NCI-H1417 (cell line): ENCODE measurements at places on chromosomes 6 and 20.

DNA sequence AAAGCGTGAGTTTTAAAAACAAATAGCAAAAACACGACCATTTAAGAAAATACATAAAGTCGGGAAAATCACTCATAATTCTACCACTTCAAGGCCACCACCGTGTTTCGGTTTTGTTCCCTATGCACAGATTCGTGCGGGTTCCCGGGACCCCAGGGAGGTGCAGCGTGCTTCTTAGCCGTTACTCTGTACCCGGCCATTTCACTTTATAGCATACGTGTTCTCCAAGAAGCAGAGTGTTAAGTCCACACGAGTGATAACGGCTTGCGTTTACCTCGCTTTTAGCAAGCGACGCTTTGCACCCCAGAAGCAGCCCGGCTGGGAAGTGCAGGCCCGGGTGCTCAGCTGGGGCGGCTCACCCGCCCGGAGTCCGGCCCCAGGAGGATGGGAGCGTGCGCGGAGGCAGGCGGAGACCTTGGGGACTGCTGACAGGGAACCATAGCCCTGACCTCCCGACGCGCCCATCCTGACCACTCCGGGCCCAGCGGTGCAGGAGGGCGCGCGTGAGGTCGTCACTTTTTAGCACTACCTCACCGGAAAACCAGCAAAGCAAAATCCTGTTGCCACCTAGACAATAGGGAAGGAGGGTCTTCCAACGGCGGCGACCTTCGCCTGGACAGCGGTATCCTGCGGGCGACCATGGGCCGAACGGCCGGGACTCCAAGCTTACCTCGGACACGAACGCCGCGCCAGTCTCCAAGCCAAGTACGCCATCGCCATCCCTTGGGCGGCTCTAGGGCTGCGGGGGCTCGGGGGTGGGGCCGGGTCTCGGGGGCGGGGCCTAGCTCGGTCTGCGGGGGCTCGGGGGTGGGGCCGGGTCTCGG, at the start of gene ECI2:
TSS of gene ECI2 (minus strand) at position 735 of the 824 bp plus-strand sequence. CDS start at position 720, 15 bp downstream.
- peak; percentile 86 for DNase-seq

- DNase-seq = no peak
Measured at GRCh38 chr20:35091816-35092523, 637 bp downstream of the TRPC4AP start.

GRCh38 chr6:166769648-166770047, 142.6 kb upstream of the RPS6KA2 start:
- DNase-seq = no peak

DNA sequence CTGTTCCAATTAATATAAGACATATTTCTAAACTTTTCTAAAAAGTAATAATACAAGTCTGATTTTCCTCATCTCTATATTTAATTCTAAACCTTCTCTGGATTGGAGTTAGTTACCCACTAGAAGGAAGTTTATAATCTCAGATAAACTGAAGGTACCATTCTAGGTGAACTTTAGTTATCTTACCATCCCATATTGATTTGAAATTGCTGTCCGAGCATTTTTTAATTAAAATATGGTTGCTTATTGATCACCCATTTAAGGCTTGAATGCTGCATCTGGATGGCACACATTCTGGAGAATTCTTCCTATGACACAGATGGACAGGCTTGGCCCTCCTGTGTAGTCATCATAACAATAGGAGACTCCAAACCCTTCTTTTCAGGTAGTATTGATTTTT, 8.0 kb downstream of the RNF182 start:
- no peak for DNase-seq

- no peak for DNase-seq
Measured at GRCh38 chr6:44898296-44898930, 429.7 kb upstream of the RUNX2 start.

DNA sequence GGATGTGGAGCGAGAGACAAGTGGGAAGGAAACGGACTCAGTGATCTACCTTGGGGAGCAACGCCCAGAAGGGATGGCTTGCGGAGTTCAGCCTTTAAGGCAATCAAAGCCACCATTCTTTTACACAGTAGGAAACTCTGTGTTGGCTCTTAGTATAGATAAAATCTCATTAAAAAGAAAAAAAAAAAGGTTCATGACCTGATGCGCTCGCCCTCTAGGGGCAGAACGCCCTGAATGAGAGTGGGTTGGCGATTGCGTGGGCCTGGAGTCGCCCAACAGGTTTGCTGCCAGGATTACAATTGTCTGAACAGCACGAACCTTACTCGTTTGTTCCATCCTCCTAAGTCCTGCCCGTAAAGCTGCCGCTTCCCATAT, 1.2 kb downstream of the TPD52L1 start:
- DNase-seq = no peak

DNA sequence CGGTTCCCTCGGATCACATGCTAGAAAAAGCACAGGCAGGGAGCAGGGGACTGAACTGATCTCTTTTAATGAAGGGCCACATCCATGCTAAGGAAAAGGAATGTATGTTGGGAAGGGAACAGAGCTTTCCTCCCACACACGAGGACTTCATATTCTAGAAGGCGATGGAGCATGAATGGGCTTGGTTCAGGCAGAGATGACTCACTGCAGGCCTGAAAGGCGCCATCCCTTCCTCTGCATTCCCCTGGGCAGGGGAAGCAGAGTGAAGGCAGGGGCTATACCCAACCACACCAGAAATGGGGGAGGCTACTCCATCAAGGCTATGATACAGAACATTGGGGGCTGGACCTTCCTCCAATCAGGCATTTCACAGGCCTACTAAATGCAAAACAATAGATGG, 30.6 kb downstream of the ELMO2 start:
- DNase-seq = no peak

GRCh38 chr20:709423-709822, 33.8 kb upstream of the SCRT2 start:
- peak; percentile 82 for DNase-seq

GRCh38 chr6:166739976-166740318, 112.9 kb upstream of the RPS6KA2 start:
- DNase-seq = no peak

DNA sequence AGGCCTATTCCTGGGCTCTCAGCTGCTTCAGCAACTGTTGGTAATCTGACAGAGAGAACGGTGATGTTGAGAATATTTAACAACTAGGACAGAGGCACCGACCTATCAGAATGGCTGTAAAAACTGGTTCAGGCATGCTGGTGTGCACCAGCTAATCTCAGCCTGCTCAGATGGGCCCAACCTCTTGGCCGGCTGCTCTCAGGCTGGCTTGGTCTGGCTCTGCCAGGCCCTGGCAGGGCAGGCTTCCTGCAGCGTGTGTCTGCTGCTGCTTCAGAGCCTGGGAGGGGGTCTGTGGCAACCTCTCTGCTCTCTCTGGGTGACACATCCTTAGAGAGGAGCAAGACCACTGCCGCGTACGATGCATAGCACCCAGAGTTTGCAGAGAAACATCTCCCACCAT, 4.8 kb downstream of the SLC2A12 start:
- no peak for DNase-seq

DNA sequence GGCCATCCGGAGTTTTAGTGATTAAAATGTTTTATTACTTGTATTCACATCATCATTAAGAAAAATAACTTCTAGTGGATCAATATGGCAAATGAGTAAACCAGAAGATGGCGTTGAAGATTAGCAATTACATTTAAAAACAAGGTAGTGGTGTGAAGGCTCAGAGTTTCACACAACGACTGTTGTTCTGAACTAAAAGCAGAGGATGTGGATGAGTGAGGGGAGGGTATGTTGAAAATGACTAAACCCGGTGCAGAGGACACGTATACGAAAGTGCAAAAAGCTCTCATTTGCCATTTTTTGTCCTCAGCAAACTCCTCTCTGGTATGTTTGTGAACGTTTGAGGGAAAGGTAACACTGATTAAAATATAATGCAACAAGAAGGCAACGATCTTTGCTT, 1.9 kb upstream of the IRF4 start:
- DNase-seq = no peak

DNA sequence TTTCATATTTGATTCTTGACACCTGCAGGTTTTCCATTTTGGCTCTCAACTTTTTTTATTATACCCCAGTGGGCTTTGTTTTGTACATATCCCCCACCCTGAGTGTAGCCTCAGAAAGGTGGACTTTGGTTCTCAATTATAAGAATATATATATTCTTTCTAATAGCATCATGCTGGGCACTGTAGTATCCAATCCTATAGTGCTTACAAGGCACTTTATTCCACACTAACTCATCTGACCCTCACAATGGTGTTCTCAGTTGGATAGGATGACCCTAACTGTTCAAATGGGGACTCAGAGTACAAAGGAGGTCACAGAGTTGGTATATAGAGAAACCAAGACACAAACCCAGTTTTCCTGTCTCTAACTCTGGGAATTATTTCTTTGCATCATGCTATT, 48.9 kb upstream of the SNAP25 start:
- no peak for DNase-seq

GRCh38 chr6:71393981-71394432, 105.4 kb downstream of the OGFRL1 start:
- DNase-seq = no peak

DNA sequence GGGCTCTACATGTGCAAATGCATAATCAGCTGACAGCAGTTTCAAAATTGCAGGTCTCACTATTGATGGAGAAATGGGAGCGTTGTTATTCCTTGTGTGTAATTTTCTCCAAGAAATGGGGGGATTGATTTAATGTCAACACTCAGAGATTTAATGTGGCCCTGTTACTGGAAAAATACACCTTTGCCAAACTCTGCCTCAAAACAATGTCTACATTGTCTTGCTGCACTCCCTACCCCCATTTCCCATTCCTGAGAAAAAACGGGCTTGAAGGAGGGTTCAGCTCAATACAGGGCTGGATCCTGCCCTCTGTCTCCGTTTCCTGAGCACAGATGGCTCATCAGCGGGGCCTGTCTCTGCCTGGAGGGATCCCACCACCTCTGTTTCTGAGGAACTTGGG, 18.4 kb downstream of the EDN3 start:
- DNase-seq = no peak

GRCh38 chr6:135557582-135557981, 60.0 kb upstream of the AHI1 start:
- no peak for DNase-seq

- DNase-seq = no peak
Measured at GRCh38 chr6:67231092-67231491, 1404.0 kb upstream of the ADGRB3 start.

GRCh38 chr20:63706852-63707557, 771 bp downstream of the ARFRP1 start:
- DNase-seq = no peak

- peak; percentile 1 for DNase-seq
Measured at GRCh38 chr6:30042476-30042875, 18.6 kb upstream of the POLR1H start.

DNA sequence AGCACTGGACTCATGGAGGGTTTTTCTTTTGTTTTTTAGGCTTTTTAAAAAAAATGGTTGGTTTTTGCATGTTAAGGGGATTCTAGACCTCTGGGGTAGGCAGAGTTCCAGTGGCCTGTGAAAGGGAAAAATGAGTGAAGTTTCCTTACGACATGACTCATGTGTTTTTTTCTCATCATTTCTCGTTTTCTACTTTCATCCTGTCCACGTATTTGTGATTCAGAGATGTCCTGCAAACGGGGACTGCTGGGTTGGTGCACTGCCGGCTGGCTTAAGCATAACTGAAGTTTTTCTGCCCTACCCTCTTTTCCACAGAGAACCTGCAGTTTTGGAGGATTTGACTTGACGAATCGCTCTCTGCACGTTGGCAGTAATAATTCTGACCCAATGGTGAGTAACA, 182.3 kb downstream of the SASH1 start:
- DNase-seq = no peak

DNA sequence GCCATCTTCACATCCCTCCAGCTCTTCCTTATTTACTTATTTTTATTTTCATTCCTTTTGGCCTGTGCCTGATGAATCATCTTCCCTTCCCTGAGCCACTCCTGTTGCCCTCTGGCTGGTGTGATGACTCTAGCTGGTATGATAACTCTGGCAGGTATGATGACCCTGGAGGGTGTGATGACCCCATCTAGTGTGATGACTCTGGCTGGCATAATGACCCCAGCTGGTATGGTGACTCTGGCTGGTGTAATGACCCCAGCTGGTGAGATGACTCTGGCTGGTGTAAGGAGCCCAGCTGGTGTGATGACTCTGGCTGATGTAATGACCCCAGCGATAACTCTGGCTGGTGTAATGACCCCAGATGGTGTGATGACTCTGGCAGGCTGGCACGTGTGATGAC, 426.8 kb downstream of the QKI start:
- no peak for DNase-seq

GRCh38 chr6:38407192-38407591, 232.5 kb downstream of the BTBD9 start:
- no peak for DNase-seq

- no peak for DNase-seq
Measured at GRCh38 chr20:63915471-63915870, 20.5 kb downstream of the DNAJC5 start.

DNA sequence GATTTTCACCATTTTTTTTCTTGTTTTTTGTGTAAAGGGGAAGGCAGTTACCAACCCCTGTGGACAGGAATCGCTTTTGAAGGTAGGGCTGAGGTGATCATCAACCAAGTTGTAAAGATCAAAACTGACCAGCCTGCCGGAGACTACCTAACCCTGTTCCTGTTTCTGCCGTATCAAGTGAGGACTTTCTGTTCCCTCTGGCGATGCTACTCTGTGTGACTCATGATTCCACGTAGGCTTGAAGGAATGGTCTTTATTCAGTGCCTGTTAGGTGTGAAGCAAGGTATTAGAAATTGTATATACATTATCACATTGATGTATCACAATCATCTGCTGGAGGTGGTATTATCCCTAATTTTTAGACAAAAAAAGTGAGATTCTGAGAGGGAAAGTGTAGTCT, 161.3 kb downstream of the SOX4 start:
- DNase-seq = no peak

DNA sequence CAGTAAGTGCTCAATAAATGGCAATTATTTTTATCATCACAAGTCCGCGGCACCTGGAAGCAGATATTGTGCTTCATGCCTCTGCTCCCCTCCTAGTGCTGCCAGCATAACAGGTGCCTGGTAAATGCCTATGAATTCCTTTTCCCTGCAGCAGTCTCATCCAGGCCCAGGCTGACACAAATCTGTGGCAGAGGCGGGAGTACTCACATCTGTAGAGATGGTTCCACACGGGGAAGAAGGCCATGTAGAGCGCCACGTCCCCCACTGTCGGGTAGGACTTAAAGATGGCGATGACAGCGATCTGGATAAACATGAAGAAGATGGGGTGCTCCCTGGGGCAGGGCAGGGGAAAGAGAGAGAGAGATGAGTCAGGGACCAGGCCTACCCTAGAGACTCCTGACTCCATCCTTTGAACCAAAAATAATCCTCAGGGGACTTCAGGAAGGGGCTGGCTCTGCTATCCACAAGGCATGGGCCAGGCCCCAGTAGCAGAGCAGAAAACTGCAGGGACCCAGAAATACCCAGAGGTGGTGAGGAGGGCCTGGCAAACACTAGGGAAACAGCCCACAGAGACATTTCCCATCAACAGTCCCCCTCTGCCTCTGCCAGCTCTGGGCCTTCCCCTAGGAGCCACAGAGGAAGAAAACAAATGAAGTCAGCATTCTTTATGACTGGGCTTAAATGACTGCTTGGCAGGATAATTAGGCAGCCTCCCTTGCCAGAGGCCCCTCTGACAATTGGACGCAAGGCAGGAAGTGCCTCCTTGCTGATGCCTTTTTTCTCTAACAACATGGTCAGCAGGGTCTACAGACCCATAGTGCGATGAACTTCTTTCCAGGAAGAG, 23.0 kb downstream of the MAP1LC3A start:
- no peak for DNase-seq

- DNase-seq = no peak
Measured at GRCh38 chr20:50508171-50508755, 1.9 kb upstream of the PTPN1 start.

GRCh38 chr6:20490591-20490990, 43.7 kb upstream of the CDKAL1 start:
- DNase-seq = no peak

GRCh38 chr20:31739550-31739977, 474 bp downstream of the TPX2 start:
- DNase-seq = peak; percentile 40

- no peak for DNase-seq
Measured at GRCh38 chr6:16956361-16956760, 145.5 kb upstream of the STMND1 start.
